ENCODE measurements at places on chromosomes 12 and 14.
A peak's percentile ranks its signal among the peaks of the same experiment; 100 is the strongest.

DNA sequence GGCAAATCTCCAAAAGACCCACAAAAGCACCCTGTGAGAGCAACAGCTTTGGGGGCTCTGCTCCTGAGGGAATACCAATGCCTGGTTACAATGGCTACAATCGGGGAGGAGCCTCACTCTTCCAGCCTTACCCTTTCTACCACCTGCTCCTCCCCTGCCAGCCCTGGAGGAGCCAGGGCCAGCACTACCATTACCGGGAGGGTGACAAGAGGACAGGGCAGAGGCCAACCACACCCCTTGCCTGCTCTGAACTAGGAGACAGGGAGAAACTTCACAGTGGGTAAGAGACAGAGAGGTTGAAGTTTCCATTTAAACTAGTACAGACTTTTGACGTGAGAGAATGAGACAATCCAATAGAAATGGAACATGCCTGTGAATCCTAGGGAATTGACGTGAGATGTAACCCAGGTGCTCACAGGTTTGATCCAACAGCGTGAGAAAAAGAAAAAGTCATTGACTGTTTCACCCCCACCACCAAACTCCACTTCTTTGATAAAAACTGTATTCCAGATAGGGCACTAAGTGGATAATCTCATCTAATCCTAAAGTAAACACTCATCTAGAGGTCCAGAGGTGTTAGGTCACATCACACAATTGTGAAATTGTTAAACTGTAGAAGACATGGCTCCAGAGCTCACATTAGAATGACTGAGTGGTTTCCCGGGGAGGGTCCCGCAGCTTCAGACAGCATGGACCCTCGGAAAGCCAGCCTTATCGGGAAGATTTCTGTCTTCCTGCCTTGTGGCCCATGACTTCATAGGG lies 8.4 kb upstream of the TC2N start:
- DNase-seq, result no peak

GRCh38 chr12:57145460-57146059 lies 1.9 kb downstream of the LRP1-AS start:
- DNase-seq, result no peak

GRCh38 chr12:40313928-40314327 lies 89.1 kb downstream of the LRRK2 start:
- no peak for DNase-seq

- DNase-seq, result no peak
Observed at GRCh38 chr14:94559638-94560290, 1.5 kb upstream of the SERPINA4 start.

DNA sequence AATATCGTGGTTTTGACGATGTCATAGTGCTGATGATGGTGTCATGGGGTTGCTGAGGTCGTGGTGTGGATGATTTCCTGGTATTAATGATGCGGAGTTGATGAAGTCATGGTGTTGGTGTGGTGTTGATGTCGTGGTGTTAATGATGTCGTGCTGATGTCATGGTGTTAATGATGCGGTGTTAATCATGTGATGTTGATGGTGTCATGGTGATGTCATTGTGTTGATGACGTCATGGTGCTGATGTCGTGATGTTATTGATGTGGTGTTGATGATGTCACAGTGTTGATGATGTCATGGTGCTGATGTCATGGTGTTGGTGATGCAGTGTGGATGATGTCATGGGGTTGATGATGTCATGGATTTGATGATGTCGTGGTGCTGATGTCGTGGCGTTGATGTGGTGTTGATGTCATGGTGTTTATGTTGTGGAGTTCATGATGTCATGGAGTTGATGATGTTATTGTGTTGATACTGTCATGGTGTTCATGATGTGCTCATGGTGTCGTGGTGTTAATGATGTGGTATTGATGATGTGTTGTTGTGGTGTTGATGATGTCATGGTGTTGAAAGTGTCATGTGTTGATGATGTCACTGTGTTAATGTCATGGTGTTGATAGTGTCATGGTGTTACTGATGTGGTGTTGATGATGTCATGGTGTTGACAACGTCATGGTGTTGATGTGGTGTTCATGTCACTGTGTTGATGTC lies 48.5 kb upstream of the RIMBP2 start:
- DNase-seq, result peak; percentile 29

DNA sequence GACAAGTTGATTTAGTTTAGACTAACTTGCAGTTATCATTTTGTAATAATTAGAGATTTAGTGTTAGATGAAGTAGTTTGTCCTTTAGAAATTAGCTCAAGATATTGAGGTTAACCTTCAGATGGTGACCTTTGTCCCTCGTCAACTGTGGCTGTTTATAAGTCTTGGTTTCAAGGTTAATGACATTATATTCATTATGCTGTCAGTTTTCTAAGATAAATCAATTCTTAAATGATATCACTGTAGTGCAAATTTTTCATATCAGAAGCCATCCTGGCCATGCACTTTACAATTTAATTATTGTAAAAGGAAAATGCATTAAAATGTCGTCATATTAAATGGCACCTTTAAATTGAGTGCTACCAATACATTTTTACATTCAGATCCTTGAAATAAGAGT lies 19.6 kb upstream of the PPFIA2 start:
- no peak for DNase-seq

DNA sequence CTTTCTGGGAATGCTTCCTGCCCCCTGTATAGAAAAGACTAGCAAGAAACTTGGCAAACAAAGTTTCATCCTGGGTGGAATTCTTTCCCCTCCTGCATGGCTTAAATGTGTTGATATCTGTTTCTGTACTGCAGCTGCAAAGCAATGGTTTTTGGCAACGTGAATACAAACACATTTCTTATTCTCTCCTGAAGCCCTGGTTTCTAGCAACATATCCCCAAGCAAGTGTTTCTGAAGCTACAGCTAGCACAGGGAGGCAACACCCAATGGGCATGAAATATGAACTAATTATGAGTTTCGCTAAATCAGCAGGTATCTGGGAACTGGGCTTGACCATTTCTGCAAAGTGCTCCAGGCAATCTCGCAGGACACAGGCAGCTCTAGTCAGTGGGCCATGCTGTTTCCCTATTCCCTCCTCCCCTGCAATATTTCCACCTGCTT lies 392.3 kb upstream of the TMPO start:
- DNase-seq, result no peak

DNA sequence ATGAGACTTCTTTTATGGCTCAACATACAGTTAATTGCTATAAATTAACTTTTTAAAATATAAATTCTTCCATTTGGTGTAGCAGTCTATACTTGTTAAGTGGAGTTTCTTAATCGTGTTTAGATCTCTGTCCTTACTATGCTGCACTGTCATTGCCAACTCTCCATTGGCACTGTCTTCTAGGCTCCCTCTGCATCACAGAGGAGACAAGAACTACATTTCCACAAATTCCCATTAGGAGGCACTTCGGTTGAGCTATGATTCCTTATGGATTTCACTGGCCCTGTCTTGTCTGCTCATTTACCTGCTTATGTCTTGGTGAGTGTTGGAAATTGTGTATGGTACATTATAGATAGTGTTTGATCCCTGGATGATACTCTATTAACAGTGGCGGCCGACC lies 630.9 kb upstream of the ATXN7L3B start:
- DNase-seq, result no peak

- no peak for DNase-seq
Observed at GRCh38 chr12:131030472-131031328, 77.0 kb downstream of the ADGRD1 start.

DNA sequence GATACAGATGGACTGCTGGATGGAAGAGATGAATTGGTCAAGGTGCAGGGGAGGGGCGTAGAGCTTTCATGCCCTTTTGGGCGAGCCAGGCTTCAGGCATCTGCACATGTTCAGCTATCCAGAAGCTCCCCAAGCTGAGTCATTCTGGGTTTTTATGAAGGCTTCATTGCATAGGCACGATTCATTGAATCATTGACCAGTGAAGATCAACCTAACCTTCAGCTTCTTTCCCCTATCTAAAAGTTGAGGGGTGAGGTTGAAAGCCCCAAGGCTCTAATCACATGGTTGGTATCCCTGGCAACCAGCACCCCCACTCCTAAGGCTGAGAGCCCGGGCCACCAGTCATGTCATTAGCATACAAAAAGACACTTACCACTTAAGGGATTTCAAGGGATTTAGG lies 36.3 kb downstream of the RPS29 start:
- DNase-seq, result peak; percentile 33

DNA sequence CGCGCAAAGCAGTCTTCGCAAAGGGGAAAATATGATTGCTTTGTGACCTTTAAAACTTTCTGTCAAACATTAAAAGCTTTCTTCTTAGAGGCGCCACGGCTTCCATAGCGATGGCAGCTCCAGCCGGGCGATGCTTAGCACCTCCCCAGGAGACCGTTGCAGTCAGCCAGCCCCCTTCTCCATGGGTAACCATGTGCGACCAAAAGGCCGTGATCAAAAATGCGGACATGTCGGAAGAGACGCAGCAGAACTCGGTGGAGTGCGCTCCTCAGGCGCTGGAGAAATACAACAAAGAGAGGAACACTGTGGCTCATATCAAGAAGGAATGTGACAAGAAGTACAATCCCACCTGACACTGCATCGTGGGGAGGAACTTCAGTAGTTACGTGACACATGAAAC lies 12.7 kb upstream of the STON2 start:
- DNase-seq, result no peak

DNA sequence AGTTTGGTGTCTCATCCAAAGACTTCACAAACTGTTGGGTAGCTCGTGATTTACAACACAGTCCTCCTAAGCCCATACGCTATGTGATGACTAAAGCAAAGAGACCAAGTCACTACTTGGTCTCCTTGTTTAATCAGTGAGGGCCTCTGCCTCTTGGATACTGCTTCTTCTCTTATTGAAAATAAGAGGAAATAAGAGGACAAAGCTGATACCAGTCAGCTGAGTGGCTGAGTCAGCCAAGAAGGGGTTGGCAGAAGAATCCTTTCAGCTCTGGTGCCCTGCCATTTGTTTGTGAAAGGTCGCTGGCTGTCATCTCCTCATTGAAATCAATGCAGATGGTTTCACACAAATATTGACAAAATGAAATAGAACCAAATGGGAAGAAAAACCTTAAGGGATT lies 67.5 kb upstream of the SLC35F4 start:
- DNase-seq, result no peak

DNA sequence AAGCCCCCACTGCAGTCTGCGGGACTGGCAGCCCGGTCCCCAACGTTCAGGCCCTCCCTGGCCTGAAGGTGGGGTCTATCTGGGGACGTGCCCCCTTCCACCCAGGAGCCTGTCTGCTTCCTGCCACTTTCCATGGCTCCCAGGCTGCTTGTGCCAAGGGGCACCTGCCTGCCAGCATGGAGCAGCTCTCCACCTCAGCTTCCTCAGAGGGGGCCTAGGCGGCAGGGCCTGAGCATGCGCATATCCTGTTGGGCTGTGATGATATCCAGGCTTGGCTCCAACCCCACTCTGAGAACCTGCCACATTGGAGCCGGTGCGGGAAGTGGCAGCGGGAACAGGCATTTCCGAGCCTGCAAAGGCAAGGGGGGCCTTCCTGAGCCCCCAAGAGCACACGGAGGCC lies 57.4 kb downstream of the FUT8 start:
- DNase-seq, result no peak

DNA sequence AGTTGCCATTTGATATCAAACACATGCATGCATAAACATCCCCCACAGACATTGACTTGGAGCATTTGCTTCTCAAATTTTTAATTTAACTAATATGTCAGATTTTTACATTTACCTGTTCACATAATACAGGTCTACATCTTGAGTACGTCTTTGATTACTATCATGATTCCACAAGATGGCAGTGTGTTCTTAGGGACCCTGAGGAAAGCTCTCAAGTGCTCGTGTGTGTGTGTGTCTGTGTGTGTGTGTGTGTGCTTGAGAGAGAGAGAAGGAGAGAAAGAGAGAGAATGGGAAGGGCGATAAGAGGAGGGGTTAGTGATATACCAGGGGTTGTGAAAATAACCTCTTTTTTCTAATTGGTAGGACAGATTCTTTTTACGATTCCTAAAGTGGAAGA lies 167.1 kb upstream of the OR4E1 start:
- DNase-seq, result no peak

DNA sequence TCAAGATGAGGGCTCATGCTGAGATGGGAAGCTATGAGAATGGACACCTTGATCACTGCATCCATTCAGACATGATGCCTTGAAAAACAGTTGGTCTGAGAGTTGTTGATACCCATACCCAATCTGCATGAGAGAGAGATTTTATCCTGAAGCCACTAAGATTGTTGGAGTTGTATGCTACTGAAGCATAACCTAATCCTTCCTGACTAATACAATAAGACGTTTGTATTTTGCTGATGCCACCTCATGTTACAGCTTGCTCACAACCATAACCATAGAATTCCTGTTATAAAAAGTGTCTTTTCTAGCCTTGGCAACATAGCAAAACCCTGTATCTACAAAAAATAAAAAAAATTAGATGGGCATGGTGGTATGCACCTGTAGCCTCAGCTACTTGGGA lies 12.7 kb upstream of the SERPINA1 start:
- DNase-seq, result peak; percentile 82

DNA sequence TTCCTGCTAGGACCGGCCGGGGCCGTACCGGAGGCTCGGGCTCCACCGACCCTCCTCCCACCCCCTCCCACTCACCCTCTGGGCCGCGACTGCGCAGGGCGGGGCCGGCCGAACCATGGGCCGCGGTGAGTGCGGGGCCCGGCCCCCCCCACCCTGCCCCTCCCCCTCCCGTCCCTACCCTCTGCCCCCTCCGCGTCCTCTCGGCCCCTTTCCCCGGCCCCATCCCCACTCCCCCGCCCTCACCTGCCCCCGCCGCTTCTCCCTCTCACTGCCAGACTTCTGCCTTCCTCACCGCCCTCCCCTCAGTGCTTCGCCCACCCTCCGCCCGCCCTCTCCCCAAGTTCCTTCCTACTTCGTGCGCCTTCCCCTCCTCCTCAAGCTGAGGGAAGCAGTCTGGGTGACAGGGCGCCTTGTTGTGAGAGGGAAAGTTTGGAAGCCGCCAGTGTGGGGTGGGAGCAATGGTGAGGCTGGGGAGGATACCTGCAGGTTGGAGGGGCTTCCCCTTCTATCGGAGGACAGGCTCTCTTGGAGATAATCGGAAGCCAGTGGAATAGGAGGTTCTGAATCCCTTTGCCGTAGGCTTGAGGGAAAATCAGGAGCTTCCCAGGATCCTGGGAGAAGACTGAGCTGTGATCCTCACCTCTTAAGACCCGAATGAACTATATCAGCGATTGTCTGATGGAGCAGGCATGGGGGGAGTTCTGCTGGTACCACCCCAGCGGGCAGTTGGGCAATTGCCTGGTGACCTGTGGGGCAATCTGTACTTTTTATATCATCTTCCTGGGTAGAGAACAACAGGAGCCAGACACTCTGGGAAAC lies 472 bp downstream of the MBD6 start:
- peak; percentile 57 for DNase-seq

- no peak for DNase-seq
Observed at GRCh38 chr14:77044783-77045237, 16.3 kb upstream of the IRF2BPL start.
